Erythroblast (primary cell): ENCODE measurements at places on chromosomes 12 and 14.

DNA sequence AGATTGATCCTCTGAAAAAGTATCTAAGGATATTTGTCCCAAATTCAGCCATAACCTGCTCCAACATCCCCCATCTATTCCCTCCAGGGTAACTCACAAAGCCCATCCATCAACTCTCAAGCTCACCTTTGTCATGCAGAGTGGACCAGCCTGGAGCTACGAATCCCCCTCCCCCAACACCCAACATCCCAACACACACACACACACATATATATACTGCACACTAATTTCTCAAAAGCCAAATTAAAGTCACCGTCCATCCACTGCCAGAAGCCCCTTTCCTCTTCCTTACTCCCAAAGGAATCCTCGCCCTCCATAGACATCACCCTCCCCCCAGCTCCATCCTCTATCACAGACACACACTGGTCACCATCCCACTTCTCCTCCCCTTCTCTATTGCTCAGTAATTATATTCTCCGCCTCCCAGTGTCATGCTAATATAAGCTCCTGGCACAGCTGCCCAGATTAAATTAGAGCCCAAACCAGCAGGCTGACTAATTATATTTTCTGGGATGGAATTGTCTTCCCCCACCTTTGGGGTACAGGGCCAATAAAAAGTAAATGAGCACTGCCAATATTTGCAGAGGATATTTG lies 13.5 kb upstream of the TESPA1 start:
- DNase-seq, result no peak

GRCh38 chr14:50318031-50318626 lies 6.0 kb downstream of the DMAC2L start:
- peak; percentile 30 for DNase-seq

DNA sequence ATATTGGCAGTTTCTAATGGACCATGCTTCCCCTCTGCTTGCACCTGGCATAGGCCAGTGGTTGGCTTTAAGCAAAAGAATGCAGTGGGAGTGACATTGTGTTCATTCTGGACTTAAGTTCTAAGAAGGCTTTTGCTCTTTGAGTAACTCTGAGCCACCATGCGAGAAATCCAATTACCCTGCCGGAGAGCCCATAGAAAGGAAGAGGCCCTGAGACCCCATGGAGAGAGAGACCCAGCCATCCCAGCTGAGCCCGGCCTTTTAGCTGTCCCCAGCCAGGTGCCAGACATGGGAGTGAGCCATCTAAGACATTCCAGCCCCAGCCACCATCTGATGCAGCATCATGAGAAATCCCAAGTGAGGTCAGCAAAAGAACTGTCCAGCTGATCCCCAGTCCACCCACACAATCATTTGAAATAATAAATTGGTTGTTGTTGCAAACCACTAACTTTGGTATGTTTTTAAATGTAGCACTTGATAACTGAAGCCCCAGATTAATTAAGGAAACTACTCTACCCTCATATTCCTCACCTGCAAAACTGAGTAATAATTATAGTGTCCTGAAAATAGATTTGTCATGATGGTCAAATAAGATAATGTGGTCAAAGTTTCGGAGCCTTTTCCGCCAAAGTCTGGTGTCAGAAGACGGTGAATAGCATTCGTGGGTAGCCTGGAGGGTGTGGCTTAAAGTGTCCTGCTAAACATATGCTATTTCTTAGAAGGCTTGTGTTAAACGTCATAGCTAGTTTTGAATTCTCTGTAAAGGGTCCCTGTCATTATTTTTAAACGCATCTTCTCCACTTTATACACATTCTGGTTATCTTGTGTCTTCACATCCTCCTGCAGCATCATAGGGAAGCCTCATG lies 166.6 kb upstream of the PELI2 start:
- no peak for DNase-seq

DNA sequence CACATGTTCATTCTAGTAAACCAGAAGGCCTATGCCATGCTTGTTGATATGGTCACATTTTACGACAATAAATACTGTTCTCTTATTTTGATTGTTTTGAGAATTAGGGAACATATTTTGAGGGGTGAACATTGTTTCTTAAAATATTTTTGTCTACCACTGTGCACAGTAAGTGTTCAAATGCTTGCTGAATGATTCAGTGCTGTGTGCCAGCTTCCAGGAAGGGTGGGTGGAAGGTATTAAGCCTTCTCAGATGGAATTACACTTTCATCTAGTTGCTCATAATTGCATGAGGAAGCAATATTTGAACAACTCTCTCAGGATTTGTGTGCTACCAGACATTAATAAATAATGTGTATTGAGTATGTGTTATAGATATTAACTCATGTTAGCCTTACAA lies 15.5 kb upstream of the TMX1 start:
- no peak for DNase-seq

GRCh38 chr12:80877721-80878265 lies 59.9 kb downstream of the LIN7A start:
- DNase-seq, result no peak

GRCh38 chr14:59020382-59020781 lies 168.1 kb upstream of the DAAM1 start:
- no peak for DNase-seq

DNA sequence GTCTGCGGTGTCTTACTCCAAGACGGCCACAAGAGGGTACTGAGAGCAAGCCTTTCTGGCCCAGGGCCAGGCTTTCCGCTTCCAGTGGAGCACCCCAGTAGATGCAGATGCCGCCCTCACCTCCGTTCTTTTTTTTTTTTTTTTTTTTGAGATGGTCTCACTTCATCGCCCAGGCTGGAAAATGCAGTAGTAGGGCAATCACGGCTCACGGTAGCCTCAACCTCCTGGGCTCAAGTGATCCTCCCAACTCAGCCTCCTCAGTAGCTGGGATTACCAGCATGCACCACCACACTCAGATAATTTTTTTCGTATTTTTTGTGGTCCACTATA lies 5.6 kb upstream of the LBHD2 start:
- peak; percentile 86 for DNase-seq

DNA sequence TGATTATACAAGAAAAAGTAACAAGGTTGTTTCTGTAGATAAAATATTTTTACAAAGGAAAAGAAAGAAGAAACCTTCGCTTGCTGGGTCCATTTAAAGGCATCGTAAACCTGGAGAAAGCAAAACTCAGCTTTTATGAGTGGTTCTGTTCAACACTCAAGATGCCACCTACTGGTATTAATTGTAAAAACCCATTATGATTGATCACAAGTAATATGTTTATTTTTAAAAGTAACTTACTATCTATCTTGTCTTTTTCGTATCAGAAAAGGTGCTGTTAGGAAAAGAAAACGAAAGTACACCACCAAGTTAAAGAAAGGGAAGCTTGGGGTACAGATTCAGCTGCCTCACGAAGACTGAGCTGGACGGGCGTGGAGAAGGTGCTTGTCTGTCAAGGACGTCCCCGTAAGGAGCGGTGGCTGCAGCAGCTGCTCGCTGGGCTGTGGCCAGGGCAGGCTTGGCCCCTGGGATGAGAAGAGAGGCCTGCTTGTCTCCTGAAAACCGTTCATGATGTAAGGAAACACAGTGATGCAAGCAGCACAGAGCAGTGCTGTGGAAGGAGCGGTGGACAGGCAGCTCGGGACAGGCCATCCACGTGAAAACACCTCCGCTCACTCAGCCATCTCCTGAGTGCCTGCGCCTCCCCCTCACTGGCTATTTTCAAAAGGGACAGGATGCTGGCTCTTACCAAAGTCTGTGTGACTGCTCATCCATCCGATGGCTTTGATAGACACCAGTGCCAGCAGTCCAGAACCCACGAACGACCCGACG lies 25.0 kb downstream of the SLC15A4 start:
- DNase-seq, result no peak

- no peak for DNase-seq
Observed at GRCh38 chr14:99413911-99414310, 66.7 kb downstream of the SETD3 start.

DNA sequence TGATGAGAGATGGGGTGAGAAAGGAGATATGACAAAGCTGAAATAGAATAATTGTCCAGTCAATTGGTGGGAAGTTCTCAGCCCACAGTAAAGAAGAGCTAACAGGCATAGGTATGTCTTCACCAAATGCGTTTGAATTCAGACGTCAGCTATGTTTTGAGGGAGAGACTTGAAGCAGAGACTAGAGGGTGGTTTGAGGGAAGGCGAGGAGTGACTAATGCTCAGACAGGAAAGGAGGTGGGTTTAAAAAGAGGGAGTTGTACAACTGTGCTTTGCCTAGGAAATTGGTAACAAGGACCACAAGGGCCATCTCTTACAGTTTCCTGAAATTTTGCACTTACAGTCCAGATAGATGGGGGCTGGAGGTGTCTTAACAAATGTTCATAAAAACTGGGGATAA lies 6.4 kb downstream of the JKAMP start:
- DNase-seq, result no peak

- no peak for DNase-seq
Observed at GRCh38 chr14:106657460-106657859, 1131.1 kb downstream of the TMEM121 start.
